Activated CD8-positive, alpha-beta T cell treated with anti-CD3 and anti-CD28 coated beads for 36 hours (primary cell): ENCODE measurements at places on chromosomes 7 and 10. TPM values are rescaled to one million over a fixed set of nuclear protein-coding genes. Genes with fewer than 3 reads are reported as not detected.

Gene IKZF1
- total RNA-seq: 277 TPM

GRCh38 chr10:84522612-84523462, 194.4 kb downstream of the CCSER2 start:
- DNase-seq: no peak

GRCh38 chr10:78913219-78914059, 155.3 kb upstream of the ZMIZ1 start:
- DNase-seq: no peak

GRCh38 chr10:28790146-28790545, 112.8 kb downstream of the BAMBI start:
- DNase-seq: no peak

- no peak for DNase-seq
Measured at GRCh38 chr10:96509017-96509641, 4.6 kb downstream of the TLL2 start.

GRCh38 chr7:98054585-98054984, 52.1 kb upstream of the LMTK2 start:
- no peak for DNase-seq
